ENCODE measurements at places on chromosomes 6 and 20.

- DNase-seq = no peak
Observed at GRCh38 chr6:75098709-75099108, 107.1 kb downstream of the COL12A1 start.

DNA sequence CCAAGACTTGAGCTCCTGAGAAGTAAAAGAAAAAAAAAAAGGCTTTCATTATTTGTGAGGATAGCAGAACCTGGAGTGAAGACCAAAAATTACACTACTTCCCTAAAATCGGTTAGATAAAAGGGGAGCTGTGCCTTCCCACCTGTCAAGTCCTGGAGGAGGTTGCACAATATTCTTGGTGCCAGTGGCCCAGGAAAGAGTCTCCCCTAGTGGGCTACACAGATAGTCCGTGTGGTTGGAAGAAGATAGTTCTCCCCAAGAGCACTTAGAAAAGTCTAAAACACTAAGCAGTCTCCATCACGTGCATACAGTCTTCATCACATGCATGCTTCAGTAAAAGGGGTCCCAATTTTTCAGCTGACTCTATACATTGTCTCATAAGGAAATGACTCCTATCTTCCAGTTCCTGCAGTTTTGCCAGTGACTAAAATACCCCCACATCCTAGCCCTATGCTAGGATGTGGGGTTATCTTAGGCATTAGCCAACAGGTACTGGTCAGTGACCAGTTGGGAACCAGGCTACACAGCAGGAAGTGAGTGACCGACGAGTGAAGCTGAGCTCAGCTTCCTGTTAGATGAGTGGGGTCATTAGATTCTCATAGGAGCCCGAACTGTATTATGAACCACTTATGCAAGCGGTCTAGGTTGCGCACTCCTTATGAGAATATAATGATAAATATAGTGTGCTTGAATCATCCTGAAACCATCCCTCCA, 199.5 kb upstream of the FAM83B start:
- no peak for DNase-seq

DNA sequence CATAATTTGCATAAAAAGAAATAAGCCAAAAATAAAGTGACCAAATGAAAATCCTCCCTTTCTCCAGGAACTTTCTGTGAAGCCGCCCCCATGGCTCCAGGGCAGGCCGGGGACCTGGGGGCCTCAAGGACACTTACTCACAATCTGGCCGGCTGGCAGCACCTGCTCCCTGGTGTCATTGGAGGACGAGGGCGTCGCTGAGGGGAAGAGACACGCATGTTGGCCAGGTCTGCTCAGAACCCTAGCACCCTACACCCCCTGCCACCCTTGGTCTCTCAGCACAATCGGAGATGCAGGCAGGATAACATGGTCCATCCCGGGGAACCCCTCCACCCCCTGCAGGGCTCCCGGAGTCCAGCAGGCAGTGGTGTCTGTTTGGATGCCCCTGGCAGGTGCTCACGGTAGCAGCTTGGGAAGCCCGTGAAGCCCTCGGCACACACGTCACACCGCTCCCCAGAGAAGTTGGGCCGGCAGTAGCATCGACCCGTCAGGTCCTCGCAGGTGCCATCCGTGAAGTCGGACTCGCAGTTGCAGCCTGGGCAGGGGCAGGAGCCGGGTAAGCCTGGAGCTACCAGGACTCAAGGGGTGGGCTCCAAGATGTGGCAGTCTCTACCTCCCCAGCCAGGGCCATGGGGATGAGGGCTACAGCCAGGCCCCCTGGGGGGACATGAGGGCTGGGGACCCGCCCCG, 21.3 kb downstream of the LAMA5 start:
- DNase-seq = no peak

- no peak for DNase-seq
Observed at GRCh38 chr20:61809006-61809770, 256.5 kb downstream of the TAF4 start.

GRCh38 chr6:1482381-1483166, 93.2 kb downstream of the FOXF2 start:
- DNase-seq = no peak

GRCh38 chr6:3159805-3160781, 2.7 kb upstream of the TUBB2A start:
- DNase-seq = peak; percentile 63

GRCh38 chr6:46808806-46809205, 15.6 kb downstream of the MEP1A start:
- DNase-seq = no peak

- DNase-seq = no peak
Observed at GRCh38 chr6:4564801-4565271, 211.4 kb upstream of the CDYL start.

DNA sequence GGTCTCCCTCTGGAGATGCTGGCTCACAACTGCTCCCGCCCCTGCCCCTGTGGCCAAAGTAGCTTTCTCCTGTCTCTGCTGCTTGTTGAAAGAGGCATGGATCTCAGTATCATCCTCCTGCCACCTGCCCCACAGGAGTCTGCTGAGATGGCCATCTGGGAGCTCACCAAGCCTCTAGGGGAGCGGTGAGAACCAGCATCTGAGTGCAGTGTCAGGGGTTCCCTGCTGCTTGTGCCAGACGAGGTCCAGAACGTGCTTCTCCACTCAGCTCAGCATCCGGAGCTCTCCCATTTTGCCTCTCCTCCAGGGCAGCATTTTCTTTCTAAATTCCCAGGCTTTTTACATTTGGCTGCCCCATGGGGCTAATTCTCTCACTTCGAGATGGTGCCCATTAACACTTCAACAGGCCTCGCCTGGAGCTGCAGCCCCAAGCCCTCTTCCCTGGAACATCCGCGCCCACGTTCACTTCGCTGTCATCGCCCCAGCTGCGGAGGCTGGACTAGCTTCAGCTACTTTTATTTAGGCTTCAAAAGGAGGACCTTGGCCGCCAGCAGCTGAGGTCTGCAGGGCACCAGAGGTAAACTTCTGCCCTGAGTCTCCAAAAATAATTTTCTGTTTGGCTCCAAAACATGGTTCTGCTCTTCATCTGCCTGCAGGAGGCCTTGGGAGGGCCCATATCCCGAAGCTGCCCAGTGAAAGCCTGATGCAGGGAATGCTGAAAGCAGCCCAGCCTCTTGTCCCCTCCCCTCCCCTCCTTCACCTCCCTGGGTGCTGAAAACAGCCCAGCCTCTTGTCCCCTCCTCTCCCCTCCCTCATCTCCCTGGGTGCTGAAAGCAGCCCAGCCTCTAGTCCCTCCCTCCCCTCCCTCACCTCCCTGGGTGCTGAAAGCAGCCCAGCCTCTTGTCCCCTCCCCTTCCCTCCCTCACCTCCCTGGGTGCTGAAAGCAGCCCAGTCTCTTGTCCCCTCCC, 25.2 kb upstream of the MLN start:
- no peak for DNase-seq

- DNase-seq = no peak
Observed at GRCh38 chr20:62570897-62571668, 71.2 kb upstream of the SLCO4A1 start.

DNA sequence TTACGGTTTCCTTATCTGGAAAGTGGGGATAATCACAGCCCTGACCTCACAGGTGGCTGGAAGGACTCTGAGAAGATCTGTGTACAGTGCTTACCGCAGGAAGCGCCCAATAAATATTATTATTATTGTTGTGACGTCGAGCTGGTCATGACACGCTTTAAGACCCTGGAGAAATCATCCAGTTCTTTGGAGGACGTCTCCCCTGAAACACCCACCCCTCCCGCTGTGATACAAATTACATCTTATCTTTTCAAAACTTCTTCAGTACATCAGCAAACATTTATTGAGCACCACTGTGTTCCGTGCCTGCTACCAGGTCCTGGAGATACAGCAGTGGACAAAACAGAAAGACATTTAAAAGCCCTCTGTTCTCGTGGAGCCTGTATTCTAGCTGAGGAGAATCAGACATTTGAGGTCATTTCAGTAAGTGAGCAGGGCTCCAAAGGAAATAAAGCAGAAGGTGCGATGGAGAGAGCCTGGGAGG, 118.7 kb downstream of the CEBPB start:
- no peak for DNase-seq

DNA sequence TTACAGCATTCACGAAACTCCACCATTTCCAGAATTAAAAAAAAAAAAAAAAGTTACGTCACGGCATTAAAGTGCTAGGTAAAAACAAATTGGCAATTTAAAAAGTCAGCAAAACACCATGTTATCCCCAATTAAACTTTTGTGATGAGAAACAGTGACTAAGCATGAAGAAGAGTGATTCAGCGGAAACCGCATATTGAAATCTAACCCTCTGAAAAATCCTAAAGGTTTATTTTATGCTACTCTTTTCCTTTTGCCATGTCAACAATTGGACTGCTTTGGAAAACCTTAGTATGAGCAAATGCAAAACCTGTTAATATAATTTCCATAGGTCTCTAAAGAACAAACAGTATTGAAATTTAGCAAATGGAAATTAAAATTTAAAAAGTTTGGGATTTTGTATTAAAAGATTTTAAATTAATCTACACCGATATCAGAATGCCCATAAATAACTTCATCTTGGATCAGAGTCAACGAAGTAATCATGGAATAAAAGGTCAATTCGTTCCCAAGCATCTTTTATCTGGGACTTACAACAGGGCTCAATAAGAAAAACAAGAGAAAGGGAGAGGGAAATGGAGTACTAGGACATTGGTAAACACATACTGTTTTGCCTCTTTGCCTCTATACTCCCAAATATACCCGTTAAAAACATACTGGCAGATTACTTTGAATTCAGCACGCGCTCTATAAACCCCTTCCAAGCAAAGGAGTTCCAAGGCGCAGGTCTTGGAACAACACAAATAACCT, 1.1 kb downstream of the FBXO30 start:
- DNase-seq = no peak
